ENCODE measurements at places on chromosomes 2 and 18.

DNA sequence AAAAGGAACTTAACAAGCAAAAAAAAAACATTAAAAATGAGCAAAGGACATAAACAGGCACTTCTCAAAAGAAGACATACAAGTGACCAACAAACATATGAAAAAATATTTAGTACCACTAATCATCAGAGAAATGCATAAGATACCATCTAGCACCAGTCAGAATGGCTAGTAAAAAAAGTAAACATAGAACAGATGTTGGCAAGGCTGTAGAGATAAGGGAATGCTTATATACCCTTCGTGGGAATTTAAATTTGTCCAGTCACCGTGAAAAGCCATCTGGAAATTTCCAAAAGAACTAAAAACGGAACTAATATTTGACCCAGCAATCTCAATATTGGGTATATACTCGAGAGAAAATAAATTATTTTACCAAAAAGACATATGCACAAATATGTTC, 1751.3 kb upstream of the LRRTM1 start:
- DNase-seq = no peak

DNA sequence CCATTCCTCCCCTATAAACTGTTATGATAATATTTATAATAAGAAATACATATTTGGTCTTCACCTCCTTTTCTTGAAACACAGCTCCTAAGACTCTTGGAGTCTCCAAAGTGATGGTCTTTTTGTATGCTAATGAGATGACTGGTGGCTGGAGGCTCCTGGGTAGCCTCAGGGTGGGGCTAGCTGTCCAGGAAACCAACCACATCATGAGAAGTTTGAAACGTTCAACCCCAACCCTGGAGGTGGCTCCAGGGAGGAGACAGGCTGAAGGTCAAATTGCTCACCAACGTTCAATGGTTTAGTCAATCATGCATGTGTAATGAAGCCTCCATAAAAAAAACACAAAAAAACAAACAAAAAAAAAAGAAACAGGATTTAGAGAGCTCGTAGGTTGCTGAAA, 298.7 kb upstream of the MGAT5 start:
- no peak for DNase-seq

DNA sequence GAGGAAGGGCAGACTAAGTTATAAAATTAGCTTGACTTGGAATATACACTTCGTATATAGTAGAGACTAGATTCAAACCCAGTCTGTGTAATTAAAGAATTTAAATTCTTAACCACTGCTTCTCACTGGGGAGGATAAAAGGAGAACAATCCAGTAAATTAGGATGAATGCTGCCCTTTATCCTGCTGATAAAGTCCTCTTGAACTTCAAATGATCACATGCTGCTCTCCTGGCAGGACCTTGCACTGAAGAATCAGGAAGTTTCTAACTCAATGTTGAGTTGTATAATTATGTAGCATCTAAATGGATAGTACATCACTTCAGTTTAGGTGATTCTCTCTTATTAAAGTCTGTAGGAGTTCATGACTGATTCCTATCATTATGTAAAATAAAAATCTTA, 1179.7 kb downstream of the DSC3 start:
- peak; percentile 26 for DNase-seq

DNA sequence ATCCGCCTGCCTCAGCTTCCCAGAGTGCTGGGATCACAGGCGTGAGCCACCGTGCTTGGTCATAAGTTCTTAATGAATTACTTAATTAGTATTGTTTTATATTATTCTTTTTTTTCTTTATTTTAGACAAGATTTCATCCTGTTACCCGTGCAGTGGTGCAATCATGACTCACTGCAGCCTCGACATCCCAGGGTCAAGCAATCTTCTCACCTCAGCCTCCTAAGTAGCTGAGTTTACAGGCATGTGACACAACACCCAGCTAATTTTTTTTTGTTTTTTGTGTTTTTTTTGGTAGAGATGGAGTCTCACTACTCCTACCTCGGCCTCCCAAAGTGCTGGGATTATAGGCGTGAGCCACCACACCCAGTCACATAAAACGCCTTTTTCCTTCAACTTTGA, 17.3 kb downstream of the C2orf42 start:
- no peak for DNase-seq

- DNase-seq = no peak
These were observed 15.8 kb downstream of the ATF2 start for GRCh38 chr2:175152242-175152641.

DNA sequence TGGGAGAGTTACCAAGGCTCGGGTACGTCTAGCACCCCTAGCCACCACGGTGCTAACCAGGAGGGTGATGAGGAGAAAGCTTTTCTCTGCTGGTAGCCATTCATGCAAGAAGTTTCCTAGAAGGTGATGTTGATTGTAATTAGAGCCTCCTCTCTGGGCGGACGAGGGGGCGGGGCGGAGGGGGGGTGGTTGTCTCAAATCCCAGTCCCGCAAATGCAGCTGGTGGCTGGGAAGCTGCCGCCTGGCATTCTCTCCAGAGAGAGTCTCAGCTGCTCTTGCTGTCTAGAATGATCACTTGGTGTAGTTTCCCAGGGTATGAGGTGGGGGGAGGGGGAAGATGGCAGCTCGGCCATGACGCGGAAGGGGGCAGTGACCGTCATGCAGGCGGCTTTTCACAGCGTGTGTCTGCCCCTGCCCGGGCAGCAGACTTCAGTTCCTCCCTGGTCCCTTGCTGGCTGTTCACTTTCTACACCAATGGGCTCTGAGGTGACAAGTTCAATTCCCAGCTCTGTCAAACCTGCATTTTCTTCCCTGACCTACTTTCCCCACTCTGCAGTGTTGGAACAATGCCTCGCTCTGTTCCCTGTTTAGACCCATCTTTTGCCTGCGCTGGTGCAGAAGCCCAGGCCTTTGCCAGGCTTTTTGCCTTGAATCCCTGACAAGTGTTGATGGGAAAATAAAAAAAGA, 61.5 kb upstream of the KLF7 start:
- no peak for DNase-seq

- DNase-seq = no peak
These were observed 10.3 kb upstream of the CHST10 start for GRCh38 chr2:100427627-100428258.

DNA sequence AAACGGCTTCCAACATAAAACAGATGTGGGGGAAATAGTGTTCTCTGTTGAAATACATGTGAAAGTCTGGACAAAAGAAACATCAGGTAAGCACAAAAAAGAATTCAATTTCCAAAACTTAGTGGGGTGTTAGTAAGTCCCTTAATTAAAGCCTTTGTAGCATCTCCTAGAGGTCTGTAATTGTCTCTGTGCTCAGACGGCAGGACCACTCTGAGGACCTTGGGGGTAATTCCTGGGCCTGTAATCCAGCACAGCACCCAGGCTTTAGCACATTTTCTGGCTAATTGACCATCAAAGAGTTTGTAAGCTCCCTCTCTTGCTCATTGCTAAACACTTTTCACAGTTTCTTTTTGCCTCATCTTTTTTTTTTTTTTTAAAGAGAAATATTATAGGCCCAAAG, 80.3 kb downstream of the FARSB start:
- DNase-seq = no peak

DNA sequence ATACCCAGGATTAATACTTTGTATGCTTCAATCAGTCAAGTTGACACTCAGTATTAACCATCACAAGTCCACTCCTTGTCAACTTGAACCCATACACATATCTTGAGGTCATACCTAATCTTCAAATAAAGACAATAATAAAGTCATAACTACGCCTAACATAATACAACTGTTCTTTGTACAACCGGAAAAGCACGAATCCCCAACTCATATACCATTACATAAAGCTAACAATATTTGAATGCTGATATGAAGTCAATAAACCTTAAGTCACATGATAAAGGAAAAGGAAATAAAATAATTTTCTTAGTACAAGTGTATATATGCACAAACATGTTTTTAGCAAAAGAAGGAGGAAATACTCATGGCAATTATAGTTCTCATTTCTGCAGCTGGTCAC, 770.6 kb upstream of the GYPC start:
- DNase-seq = no peak

DNA sequence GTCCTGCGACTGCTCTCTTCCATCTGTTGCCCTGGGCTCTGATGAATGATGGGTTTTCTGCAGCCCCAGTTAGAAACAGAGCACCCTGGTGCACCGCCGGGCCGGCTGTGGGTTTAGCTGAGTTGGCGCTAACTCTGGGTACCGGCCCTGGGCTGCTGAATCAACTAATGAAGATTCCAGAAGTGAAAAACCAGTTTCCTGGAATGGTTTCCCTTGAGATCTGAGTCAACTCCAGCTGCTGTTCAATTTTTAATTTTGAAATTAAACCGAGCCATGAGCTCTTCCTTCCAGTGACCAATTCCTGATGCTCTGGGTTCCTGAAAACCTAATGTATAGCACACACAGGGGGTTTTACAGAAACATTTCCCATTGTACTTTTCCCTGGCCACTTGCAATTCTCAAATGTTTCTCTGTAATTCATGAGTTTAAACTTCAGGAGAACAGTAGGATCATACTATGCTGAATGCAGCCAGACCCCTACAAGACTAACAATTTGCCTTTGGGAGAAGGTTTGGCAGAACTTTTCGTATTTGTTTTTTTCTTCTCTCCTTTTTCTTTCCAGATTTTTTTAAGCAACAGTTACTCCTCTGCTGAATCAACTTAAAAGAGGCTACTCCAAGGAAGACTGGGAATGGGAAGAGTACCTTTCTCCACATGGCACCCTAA, 5.5 kb downstream of the COL6A3 start:
- DNase-seq = no peak

- DNase-seq = no peak
These were observed 29.1 kb upstream of the ALK start for GRCh38 chr2:29950481-29950880.

- DNase-seq = no peak
These were observed 2.9 kb upstream of the KHK start for GRCh38 chr2:27083410-27084296.

DNA sequence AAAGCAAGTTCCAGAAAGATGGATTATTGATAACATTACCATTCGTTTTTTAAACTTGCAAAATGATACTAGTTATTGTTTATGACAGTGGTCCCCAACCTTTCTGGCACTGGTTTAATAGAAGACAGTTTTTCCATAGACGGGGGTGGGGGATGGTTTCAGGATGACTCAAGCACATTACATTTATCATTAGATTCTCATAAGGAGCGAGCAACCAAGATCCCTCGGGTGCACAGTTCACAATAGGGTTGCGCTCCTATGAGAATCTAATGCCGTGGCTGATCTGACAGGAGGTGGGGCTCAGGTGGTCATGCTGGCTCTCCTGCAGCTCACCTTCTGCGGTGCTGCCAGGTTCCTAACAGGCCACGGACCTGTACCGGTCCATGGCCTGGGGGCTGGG, 86.2 kb downstream of the BCL2 start:
- DNase-seq = no peak

DNA sequence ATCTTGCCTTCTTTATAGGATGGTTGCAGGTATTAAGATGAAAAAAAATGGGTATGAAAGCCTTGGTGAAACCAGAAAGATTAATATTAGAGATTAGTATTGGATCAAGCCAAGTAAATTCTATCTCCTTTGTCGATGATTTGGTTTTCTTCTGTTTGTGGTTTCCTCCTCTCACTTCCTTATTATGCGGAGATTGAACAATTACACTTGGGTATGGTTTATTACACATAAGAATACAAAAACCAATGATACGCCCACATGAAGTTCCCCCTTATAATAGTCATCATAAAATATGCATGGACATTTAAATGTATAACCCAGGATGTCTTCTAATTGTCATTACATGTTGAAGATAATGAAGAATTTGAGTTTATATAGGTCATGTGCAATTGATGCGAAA, 4.9 kb downstream of the LTBP1 start:
- DNase-seq = no peak

DNA sequence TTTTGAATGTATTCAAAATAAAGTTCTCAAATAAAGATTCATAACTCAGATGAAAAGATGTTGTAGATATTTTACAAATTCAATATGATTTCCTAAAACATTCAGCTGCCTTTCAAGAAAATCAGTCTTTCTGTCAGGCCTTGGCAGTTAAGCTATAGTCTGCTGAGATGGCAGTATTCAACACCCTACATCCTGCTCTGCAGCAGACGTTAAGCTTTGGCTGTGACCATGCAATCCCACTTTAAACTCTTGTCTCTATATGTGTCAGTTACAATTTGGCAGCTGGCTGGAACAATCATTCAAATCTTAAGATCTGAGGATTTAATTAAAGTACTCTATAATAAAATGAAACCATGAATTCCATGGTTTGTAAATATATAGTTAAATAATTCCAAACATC, 567.3 kb upstream of the ZNF804A start:
- DNase-seq = no peak

- DNase-seq = no peak
These were observed 10.0 kb downstream of the CAPN10 start for GRCh38 chr2:240596491-240596931.

- DNase-seq = peak; percentile 59
These were observed 32.8 kb upstream of the SLC14A1 start for GRCh38 chr18:45690975-45691815.

DNA sequence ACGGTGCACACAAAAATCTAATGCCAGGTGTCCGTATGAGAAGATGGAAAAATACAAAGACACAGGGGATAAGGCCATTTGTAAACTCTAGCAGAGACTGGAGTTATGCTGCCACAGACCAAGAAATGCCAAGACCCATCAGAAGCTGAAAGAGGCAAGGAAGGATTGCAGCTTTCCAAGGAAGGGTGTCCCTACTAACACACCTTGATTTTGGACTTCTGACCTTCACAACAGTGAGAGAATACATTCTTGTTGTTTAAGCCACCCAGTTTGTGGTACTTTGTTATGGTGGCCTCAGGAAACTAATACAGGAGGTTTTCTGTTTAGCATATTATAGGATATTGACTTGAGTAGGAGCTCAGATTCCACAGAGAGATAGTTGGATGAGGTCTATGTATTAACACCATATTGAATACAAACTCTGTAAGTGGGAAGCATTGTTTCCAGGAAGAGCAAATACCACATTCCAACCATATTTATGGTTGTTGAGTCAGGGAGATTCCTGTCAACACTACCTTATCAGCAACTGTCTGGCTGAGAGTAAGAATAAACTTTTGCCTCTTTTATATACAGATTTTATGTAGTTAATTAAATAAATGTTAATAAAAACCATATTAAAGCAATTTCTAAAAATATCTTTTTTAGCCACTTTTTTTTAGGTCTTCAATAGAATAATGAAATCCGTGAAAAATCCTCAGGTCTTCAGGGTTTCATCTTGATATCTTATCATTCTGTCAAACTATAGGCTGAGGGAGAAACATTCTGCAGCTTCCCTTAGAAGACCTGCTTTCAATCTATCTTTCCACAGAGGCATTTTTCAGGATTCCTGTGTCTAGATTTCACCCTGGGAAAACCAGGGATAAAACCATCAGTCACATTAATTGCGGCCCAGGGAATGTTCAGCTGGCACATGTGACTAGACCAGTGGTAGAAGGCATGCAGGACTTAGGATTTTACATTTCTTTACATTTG, 35.4 kb upstream of the HNMT start:
- peak; percentile 54 for DNase-seq

GRCh38 chr2:136206613-136207012, 88.7 kb upstream of the CXCR4 start:
- DNase-seq = no peak

GRCh38 chr2:37190290-37190689, 1.8 kb upstream of the SULT6B1 start:
- DNase-seq = no peak

Data from foreskin melanocyte (primary cell).